D341Med (cell line): ENCODE measurements at places on chromosomes 7 and 10.
A peak's percentile ranks its signal among the peaks of the same experiment; 100 is the strongest.

GRCh38 chr7:74525881-74526280, 72.2 kb downstream of the GTF2IRD1 start:
- no peak for DNase-seq

DNA sequence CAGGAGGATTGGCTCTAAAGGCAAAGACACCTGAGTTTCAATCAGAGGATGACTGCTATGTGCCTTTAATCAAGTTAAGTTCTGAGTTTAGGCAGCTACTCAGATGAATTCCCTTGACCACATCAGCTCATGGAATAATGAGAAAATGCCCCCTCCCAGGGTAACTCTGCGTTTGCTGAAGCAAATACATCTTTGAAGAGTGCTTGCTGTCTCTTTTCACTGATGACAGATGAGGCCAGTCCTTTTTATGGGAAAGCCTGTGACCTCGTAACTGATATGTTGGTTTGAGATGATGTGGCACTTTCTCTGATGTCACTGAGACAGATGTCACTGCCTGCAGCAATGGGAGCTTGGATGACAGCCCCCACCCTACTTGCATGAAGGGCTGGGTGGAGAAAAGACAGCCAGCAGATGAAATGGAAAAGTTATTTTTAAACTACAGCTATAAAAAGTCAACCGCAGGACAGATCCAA, 43.7 kb upstream of the DGKI start:
- no peak for DNase-seq

DNA sequence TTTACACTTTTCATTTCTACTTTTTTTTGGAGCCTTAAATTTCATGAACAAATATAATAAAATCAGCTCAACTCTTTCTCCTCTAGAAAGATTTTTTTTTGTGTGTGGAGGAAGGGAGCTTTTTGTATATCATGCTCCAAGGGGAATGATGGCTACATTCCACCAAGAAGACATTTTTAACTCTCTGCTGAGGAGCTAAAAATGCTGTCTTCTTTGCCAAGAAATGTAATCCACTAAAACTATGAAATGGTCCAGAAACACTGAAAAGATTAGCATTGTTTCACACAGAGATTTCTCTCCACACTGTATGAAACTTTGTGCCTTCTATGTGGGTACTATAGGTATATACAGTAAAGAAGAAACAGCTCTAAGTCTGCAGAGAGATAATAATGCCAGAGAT, 74.1 kb upstream of the ANK3 start:
- no peak for DNase-seq

DNA sequence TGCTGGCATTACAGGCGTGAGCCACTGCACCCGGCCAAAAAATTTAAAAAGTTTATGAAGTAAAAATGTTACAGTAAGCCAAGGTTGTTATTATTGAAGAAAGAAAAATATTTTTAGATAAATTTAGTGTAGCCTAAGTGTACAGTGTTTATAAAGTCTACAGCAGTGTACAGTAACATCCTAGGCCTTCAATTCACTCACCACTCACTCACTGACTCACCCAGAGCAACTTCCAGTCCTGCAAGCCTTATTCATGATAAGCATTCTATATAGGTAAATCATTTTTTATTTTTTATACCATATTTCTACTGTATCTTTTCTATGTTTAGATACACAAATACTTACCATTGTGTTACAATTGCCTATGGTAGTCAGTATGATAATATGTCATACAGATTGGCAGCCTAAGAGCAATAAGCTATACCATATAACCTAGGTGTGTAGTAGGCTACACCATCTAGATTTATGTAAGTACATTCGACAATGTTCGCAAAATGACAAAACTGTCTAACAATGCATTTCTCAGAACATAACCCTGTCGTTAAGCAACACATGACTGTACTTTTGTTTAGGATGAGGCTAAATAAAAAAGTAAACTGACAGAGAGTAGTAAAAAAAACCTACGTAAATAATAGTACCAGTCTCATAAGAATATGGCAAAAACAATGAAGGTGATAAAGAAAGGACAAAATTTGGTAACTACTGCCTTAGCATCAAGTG, 77.8 kb upstream of the FAM133B start:
- DNase-seq: no peak

- DNase-seq: no peak
Observed at GRCh38 chr10:86317949-86318725, 48.5 kb downstream of the GRID1 start.

GRCh38 chr7:33558549-33559323, 346.6 kb upstream of the BMPER start:
- DNase-seq: no peak

DNA sequence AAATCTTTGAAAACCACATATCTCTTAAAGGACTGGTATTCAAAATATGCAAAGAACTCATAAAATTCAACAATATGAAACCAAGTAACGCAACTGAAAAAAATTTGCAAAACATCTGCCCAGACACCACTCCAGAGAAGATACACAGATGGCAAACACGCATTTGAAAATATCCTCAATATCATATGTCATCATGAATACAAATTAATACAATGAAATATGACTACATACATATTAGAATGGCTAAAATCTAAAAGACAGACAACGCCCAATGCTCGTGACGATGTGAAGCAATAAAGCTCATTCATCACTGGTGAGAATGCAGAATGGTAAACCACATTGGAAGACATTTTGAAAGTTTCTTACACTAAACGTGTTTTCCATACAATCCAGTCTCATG, 770.1 kb upstream of the CELF2 start:
- DNase-seq: no peak

- no peak for DNase-seq
Observed at GRCh38 chr7:123329988-123330643, 130.3 kb upstream of the SLC13A1 start.

- no peak for DNase-seq
Observed at GRCh38 chr7:127950233-127950935, 80.9 kb downstream of the LRRC4 start.

DNA sequence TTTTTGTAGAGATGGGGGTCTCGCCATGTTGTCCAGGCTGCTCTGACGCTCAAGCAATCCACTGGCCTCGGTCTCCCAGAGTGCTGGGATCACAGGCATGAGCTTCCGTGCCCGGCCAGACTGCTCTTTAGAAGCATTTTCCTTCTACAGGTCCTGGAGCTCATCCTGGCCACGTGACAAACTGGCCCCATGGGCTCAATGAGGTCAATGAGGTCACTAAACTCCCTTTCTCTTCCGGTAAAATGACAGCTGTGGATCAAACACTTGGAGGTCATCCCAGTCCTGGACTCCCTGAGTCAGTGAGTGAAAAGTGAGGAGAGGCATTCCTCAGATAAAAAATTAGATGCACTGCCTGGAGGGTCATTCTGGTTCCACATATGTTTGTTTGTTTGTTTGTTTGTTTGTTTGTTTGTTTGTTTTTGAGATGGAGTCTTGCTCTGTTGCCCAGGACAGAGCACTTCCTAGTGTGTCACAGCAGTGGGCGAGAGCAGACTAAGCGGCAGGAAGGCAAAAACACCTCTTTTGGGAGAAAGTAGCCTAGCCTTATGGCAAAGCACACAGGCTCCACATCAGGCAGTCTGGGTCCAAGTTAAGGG, 134.9 kb downstream of the TNS3 start:
- no peak for DNase-seq

GRCh38 chr10:96850825-96851224, 18.7 kb downstream of the LCOR start:
- DNase-seq: no peak

DNA sequence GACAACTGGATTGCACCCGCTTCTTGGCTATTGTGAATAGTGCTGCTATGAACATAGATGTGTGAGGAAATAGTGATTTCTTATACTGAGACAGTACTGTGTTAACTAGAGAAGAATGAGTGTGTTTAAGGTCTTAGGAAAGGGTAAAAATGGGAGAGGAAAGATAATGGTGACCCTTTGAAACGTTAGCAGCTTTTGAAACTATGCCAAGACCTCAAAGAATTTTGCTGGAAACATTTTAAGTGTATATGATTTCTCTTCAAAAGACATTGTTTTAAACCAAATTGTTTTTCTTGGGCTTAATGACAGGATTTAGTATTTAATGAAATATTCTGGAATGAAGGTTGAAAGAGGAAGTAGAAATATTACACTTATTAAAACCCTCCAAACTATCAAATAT, 100.8 kb upstream of the ARHGAP21 start:
- no peak for DNase-seq

GRCh38 chr7:45653209-45653907, 79.2 kb downstream of the ADCY1 start:
- peak; percentile 5 for DNase-seq

DNA sequence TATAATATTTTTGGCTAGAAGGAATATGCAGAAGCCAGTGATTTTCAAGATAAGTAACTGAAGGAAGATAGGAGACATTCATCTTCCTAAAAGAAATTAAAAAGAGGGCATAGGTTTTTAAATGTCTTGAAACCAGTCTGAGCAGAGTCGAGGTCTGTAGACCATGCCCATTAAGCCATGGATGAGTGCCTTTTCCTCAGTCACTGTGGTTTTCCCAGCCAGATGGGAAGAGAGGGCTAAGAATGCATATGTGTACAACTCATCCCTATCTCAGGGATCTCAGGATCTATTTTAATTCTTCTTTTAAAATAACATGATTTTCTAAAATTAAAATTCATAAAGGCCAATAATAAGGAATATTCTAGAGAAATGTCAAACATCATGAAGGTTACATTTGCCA, 112.8 kb downstream of the PPP1R3A start:
- no peak for DNase-seq

DNA sequence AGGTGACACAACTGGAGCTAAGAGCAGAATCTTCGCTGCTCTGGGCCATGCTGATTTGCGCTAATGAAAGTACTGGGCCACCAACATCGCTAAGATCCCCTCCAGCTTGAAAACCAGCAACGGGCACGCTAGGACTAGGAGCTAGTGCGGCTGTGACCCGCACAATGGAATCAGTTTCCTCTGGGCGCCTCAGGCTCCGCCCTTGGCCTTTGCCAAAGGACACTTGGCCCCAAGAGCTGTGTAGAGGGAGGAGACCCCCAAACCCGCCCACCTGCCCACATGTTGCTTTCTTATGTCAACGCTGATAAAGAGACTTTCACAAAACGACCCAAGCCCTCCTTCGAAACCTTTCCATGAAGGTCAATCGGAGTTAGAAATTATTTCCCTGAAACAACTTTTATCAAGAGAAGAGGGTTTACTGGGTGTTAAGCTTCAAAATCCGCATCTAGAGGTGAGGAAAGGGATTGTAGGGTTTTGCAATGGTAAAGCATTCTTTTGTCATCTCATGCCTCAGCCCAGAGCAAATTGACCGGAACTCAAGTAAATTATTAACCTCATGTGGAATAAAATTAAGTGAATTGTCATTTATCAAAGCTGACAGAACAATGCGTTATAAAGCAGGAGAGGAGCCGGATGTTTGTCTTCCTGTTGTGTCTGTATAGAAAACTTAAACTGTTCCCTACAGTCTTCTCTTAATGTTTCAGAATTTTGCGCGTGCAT, 9.4 kb downstream of the ABCB5 start:
- DNase-seq: no peak

- no peak for DNase-seq
Observed at GRCh38 chr10:35925493-35925892, 283.4 kb upstream of the FZD8 start.

- no peak for DNase-seq
Observed at GRCh38 chr7:7718492-7718891, at the start of gene RPA3. TSS of gene RPA3 (minus strand) at chr7:7718607. CDS start at chr7:7640418, 78,189 bp downstream.

- peak; percentile 3 for DNase-seq
Observed at GRCh38 chr7:45661302-45661995, 87.3 kb downstream of the ADCY1 start.

DNA sequence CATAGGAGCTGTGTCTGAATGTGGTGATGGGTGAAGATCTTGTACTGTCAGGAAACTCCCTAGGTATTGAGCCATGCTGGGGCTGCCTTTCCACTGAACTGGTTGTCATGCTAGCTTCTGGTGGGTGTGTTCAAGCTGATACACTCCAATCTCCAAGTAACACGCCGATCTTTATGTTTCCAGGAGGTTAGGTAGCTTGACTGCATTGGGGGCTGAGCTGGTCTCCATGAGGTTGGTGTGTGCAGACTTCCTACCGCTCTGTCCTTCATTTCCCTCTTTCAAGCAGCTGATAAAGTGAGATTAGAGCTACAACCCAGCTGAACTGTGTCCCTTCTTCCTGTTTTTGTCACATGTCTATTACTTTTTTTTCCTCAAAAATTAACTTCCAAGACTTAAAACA, 265.5 kb downstream of the ANKRD30A start:
- no peak for DNase-seq

- no peak for DNase-seq
Observed at GRCh38 chr7:93219868-93220267, 6.4 kb downstream of the HEPACAM2 start.

DNA sequence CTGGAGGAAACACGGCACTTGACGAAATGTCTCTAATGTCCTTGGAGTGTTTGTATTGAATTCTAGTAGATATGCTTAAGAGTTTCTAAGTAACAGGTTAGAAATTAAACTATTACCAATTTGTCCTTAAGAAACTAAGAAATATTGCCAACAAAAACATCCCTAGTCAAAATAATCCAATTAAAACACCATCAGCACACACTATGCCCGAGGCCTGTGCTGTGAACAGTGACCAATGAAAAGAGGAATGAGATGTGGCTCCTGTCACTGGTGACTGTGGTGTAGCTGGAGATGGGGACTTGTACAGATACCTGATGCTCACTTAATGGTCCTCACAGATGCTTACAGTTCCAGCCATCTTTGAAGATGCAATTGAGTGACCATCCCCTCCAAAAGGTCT, 651.1 kb downstream of the SORCS3 start:
- DNase-seq: no peak

- DNase-seq: no peak
Observed at GRCh38 chr10:132957981-132958882, 15.9 kb upstream of the CFAP46 start.

DNA sequence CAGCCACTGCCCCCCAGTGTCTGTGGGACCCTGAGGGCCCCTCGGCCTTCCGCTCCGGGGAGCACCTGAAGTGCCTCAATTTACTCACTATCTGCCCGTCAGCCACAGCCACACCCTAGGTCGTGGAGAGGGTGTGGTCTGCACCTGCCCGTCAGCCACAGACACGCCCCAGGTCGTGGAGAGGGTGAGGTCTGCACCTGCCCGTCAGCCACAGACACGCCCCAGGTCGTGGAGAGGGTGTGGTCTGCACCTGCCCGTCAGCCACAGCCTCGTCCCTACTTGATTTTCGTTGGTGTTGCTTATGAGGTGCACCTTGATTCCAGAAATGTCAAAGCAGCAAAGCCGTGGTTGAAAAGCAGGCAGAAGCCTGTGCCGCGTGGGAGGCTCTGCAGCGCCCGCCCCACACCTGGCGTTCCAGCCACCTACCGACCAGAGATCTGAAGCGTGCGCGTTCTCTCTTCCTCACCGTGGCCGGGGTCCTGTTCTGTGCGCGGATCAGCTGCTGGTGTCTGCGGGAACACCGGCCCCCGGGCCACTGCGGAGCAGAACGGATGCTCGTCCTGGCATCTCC, 101.6 kb downstream of the DYNC2I1 start:
- peak; percentile 56 for DNase-seq

GRCh38 chr7:101770466-101770865, 47.0 kb upstream of the CUX1 start:
- DNase-seq: no peak

DNA sequence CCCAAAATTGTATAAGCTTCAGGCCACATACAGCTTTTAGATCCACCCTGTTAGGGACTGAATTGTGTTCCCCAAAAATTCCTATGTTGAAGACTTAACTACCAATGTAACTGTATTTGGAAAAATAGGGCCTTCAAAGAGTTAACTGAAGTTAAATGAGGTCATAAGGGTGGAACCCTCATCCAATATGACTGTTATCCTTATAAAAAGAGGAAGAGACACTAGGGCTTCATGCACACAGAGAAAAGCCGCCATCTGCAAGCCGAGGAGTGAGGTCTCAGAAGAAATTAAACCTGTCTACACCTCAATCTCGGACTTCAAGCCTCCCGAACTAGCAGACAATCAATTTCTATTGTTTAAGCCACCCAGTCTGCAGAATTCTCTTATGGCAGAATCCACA, 317.9 kb upstream of the NFE2L3 start:
- no peak for DNase-seq
